Anterior cingulate cortex (tissue), 58 donors: ENCODE measurements at places on chromosomes 7 and 10.

DNA sequence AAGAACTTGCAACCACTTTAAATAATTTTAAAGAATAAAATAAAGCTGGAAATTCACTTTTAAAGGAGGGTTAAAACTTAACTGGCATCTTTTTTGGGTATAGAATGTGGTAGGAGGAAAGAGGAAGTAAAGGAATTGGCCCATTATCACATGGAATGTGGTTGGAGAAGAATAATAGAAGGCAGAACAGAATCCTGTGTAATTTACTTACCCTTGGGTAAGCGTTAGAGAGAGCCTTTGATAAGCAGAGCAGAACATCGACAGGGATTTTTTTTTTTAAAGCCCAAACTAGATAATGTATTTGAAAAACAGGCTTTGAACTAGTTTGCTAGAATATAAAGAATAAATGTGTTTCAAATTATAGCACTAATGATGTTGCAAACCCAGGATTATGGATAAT, 199.8 kb upstream of the KIAA1217 start:
- no peak for DNase-seq

- DNase-seq: no peak
Measured at GRCh38 chr10:6778992-6779701, 199.1 kb upstream of the PRKCQ start.

DNA sequence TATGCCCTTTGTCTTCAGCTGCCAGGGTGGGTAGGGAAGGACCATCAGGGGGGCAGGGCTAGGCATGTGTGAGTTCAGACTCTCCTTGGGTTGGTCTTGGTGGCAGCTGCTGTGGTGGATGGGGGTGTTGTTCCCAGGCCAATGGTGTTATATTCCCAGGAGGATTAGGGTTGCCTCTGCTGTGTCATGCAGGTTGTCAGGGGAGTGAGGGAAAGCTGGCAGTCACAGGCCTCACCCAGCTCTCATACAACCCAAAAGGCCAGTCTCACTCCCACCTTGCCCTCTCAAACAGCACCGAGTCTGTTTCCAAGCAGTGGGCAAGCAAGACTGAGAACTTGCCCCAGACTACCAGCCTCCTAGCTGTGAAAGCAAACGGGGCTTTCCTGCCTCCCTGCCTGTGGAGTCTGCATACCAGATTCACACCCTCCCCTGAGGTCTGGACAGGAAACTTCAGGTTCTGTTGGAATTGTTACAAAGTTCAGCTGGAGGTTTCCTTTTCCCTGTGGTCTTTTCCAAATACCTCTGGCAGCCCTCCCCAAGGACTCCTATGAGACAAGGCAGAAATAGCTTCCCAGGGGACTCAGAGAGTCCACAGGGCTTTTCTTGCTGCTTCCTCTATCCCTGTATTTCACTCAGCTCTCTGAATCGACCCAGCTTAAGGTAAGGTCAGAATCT, 1.4 kb downstream of the HYAL4 start:
- DNase-seq: no peak

DNA sequence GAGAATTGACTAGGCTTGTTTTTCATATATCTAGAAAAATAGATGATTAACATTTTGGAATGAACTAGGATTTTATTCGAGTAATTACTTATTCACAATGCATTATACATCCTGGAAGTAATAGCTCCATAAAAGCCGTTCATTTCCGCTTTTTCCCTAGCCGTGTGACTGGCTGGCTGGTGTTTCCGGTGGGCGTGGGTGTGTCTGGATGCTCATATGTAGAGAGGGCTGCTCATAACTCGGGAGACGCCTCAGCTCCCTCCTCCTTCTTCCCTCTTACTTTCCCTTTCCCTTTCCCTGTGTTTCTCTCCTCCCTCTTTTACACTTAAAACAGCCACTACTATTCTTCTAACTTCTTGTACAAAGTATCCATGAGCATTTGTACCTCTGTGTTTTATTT, 187.7 kb upstream of the VSTM2A start:
- DNase-seq: no peak

DNA sequence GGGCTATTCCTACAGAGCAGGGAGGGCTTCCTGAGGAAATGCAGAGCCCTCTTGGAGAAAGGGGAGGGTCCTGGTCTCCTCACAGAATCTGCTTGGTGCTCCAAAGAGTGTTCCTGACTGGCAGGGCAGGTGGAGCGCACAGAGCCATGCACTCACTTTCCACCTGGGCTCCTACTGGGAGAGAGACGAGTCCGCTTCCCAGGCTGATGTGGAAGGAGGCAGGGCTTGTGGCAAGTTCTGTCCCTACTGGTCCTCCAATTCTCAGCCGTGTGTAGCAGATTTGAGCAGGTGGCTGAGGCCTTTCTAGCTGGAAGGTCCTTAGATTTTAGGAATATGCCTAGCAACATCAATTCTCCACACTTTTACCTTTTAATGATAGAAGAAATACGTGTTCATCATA, 111.5 kb upstream of the MKI67 start:
- DNase-seq: no peak

DNA sequence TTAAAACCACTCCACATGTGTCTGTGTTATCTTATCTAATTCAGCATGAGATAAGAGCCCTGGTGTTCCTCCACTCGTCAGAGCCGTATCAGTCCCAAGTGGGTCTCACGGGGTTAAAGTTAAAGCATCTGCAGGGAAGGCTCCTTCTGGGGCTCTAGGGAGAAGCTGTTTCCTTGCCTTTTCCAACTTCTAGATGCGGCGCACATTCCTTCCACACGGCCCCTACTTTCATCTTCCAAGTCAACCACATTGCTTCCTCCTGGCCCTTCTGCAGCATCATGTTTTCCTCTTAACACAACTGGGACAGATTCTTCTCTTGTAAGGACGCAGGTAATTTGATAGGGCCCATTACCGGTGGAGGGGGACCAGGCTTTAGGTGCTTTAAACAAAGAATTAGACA, 620.1 kb upstream of the DPP6 start:
- no peak for DNase-seq

- no peak for DNase-seq
Measured at GRCh38 chr7:24283897-24284698, at the start of gene NPY. TSS of gene NPY (plus strand) at chr7:24284190. CDS start at chr7:24285241, 1,051 bp downstream.
